ENCODE measurements at places on chromosomes 7 and 10.
A peak's percentile ranks its signal among the peaks of the same experiment; 100 is the strongest.

DNA sequence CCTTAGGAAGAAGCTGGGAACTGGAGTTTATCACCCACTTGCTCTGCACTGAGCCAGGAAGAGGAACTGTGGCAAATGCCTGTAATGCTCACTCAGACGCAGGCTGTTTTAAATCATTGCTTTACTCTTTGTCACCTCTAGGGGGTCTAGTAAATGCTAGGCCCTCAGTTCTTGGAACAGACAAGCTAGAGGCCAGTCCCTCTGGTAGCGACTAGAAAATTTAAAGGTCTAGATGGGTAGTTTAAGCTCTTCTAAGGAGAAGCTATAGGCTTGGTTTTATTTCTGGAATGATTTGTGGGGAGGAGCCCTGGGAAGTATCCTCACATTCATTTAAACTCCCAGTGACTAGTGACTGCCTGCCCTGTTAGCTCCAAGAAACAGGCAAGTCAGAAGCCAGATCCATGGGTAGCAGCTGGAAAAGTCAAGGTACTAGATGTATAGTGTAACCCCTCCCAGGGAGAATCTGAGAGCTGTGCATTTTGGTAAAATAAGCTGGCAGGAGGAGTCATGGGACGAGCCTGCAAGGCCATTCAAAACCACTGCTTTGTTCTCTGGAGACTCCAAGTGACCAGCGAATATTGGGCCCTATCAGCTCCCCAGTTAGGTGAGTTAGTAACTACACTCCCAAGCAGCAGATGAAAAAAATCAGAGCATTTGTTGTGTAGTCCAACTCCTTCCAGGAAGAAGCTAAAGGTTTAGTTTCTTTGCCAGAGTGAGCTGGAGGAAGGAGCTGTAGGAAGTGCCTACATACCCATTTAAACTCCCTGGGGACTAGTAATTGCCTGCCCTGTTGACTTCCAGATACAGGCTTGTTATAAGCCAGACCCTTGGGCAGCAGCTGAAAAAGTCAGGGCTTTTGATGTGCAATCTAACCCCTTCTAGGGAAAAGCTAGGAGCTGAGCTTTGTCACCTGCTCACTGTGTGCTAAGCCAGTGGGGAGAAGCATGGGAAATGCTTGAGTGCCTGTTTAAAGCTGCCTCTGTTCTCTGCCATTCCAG lies 68.9 kb downstream of the DYNC1I1 start:
- no peak for DNase-seq

DNA sequence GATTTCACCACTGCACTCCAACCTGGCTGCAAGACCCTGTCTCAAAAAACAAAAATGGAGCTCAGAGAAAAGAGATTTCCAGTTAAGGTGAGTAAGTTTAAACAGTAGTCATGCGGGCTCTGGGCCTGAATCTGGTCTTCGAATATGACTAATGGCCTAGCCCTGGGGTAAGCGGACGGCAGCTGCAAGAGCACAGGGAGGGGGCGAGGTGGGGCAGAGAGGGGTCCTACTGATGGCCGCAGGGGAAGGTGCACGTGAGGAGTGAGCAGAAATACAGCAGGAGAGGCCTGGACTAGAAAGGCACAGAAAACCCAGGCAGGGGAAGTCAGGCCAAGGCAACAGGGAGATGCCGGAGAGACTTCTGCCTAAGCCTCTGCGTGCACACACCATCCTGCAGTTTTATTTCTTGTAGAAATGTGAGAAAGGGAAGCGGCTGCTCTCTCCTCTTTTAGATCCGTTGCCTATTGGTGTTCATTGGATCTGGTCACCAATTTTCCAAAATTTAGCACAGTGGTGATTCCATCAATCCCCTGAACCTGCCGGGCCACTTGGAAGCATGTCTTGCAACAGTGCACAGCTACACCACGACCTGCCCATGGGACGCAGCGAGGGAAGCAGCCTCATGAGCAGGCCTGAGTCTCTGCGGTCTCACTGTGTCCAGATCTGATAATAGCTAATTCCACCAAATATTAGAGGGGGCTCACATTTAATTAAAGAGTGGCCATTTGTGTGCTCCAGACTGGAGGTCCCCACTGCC lies 139.0 kb downstream of the PAXIP1 start:
- peak; percentile 34 for DNase-seq

DNA sequence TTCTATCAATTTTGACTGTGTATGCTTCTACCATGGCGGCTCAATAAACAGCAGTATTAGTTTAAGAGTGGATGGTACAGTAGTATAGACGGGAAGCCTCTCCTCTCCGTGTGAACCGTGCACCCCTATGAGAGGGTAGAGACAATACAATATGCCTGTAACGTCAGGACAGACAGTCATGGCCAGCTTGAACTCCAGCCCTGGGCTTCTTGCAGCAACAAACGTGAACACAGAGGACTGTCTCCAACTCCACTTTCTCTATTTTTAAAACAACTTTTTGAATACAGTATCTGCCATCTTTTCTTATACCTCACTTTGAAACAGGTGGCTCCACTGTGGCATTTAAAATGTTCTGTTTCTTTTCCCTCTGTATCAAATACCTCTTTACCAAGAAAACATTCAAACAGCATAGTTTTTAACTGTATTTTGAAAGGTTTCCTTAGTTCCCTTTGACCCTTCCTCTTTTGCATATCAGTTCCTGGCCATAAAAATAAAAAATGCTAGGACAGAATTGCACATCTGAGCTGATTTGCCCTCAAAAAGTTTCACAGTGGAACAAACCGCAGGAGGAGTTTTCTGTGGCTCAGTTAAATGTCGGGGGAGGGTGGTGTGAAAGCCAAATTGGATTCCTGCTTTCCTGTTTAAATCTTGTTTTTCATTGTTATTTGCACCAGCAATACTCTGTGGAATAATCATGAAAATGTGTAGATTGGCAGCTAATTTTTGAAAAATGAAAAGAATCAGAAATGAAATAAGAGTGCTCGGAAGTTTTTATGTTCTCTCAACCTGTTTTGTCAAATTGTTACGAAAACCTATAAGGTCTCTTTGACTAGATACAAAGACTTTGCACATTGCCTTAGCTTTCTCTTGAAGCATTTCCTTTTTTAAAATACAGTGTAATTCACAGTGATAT lies 8.0 kb downstream of the IKZF1 start:
- DNase-seq: no peak

DNA sequence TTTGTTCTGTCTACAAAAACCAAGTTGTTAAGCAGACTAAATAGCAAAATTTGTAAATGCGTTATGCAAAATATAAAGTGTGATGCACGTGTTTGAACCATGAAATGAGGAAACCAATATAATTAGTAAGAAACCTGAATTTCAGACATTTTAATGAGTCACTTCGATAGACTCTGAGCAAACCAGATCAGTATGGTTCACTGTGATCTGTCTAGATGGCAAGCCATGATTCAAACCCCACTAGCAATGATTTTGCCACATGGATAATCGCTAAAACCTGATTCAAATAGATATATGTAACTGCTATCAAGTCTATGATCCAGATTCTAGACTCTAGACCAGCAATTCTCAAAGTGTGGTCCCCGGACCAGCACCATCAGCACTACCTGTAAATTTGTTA lies 24.8 kb downstream of the ZC3HAV1 start:
- no peak for DNase-seq

DNA sequence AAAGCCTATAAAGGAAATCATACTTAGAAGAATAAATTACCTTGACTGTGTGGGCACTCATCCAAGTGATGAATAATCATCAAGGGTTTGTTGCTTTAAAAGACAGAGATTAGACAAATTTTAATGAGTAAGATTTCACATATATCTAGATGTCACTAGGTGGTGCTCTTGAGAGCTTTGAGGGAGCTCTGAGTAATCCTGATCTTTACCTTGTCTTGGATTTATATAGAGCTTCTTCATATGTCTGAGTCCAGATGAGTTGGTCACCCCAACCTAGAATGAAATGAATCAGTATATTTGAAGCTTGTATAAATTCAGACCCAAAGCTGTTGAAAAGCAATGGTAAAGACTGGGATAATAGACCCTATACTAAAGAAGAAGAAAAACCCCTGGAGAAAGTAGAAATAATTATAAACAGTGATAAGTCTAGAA lies 3.7 kb downstream of the AGR2 start:
- no peak for DNase-seq

DNA sequence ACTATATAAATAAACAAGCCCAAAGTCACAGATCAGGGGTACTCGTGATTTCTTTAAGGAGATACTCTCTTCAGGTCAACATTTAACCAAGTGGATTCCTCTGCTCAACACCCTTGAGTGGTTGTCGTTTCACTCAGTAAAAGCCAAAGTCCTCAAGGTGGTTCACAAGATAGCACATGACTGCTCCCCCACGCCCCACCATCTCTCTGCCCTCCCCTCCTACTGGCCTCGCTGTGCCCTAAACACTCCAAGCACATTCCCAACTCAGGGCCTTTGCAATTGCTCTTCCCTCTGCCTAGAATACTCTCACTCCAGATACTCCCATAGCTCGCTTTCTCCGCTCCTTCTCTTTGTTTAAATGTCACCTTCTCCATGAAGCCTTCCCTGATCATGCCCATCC lies 72.1 kb upstream of the FHIP2A start:
- no peak for DNase-seq

DNA sequence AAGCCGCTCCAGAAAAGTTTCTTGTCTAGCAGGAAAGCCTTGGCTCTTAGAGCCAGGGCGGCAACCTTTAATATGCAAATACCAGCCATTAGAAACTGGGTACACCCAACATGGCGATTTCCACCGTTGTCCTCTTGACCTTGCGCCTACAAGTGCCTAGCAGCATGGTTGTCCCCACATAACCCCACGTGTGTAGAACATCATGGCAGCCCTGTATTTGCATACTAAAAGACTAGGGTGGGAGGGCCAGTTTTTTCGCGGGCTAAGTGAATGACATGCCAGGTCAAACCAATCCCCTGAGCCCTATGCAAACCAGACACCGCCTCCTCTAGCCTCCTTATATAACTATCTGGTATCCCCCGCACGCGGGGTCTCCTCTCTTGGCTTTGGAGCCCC lies 58.4 kb upstream of the FZD8 start:
- no peak for DNase-seq

- no peak for DNase-seq
Measured at GRCh38 chr10:70557876-70558275, 44.7 kb downstream of the PRF1 start.

DNA sequence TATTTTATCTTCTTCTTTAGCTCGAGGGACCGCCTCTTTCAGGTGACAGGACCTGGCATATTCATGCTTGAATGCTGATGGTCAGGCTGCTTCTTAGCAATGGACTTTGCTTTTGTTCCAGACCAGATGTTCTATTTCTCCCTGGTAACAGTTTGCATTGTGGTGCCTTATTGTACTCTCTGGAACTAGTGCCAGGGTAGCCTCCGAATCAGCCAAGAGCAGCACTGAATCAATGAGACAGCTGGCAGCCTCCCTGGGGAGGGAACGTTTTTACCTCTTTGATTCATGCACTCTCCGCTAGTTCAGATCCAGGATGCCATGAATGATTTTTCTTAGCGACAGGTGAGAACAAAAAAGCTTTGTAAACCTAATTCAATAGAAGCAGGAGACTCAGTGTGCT lies 54.1 kb upstream of the NXPH1 start:
- no peak for DNase-seq

GRCh38 chr10:11748866-11749265 lies 6.7 kb downstream of the ECHDC3 start:
- no peak for DNase-seq

- DNase-seq: no peak
Measured at GRCh38 chr7:128453836-128454804, 1.6 kb upstream of the HILPDA start.

GRCh38 chr10:131546086-131546810 lies 234.7 kb upstream of the TCERG1L start:
- no peak for DNase-seq

DNA sequence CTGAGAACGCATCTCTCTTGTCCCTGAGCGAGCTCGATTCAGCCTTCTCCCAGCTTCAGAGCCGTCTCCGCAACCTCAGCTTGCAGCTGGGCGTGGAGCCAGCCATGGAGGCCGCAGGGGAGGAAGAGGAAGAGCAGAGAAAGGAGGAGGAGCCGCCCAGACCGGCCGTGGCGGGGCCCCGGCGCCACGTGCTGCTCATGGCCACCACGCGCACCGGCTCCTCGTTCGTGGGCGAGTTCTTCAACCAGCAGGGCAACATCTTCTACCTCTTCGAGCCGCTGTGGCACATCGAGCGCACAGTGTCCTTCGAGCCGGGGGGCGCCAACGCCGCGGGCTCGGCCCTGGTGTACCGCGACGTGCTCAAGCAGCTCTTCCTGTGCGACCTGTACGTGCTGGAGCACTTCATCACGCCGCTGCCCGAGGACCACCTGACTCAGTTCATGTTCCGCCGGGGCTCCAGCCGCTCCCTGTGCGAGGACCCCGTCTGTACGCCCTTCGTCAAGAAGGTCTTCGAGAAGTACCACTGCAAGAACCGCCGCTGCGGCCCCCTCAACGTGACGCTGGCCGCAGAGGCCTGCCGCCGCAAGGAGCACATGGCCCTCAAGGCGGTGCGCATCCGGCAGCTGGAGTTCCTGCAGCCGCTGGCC lies 43.2 kb downstream of the CHST3 start:
- DNase-seq: no peak

Data from activated effector memory CD4-positive, alpha-beta T cell treated with anti-CD3 and anti-CD28 coated beads, Interleukin-2, amount 50 U/mL, for 16 hours (primary cell).